ENCODE measurements at places on chromosomes 1 and 21.

- no peak for DNase-seq
Measured at GRCh38 chr1:150971583-150972416, 2.8 kb downstream of the CERS2 start.

GRCh38 chr1:196651079-196651478 is 764 bp upstream of the CFH start:
- DNase-seq: no peak

DNA sequence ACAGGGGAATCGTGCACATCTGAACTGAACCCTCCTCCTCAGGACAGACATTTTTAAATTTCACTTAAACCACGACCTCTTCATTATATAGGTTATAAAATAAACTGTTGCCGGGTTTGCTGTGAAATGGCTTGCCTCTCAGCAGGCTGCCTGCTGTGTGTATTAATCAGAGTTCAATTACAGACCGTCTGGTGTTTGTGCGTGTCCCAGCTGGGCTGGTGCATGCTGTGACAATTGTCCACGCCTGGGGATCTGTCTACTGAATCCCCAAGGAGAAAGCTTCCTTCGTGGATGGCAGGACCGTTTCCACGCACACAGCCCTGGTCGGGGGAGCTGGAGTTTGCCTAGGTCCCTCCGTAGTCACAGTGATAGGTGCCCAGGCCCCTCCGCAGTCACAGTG is 13.4 kb upstream of the AGPAT3 start:
- DNase-seq: no peak

GRCh38 chr1:31368611-31369107 is 4.2 kb downstream of the FABP3 start:
- no peak for DNase-seq

DNA sequence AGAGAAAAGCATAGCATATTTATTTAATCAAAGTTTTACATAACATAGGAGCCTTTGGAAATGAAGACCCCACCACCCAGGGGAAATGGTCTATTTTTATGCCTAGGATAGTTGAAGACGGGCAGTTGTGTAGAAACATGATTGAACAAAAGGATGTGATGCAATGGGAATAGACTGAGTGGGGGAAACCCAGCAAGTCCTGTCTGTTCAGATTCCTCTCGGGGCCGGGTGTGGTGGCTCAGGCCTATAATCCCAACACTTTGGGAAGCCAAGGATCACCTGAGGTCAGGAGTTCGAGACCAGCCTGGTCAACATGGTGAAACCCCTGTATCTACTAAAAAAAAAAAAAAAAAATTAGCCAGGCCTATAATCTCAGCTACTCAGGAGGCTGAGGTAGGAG is 298.3 kb downstream of the MATN1 start:
- no peak for DNase-seq

DNA sequence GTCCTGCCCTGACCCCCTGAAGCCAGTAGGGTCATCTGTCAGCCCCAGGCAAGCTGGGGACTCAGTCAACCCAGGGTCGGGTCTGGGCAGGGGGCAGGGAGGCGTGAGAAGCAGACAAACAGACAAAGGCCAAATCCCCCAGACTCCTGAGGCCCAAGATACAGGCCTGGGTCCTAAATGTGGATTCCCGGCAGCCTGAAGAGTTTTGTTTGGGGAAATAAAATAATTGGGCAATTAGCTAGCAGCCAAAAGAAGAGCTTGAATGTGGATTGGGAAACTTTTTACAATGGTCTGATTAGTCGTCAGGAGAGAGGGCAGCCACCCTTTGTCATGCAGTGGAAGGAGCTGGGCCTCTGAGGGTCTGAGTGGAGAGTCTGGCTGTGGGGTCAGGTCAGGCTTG is 4.5 kb upstream of the LEFTY2 start:
- DNase-seq: no peak

GRCh38 chr1:171495444-171495843 is 10.1 kb downstream of the PRRC2C start:
- no peak for DNase-seq

GRCh38 chr1:19617376-19617775 is 26.7 kb upstream of the NBL1 start:
- no peak for DNase-seq

DNA sequence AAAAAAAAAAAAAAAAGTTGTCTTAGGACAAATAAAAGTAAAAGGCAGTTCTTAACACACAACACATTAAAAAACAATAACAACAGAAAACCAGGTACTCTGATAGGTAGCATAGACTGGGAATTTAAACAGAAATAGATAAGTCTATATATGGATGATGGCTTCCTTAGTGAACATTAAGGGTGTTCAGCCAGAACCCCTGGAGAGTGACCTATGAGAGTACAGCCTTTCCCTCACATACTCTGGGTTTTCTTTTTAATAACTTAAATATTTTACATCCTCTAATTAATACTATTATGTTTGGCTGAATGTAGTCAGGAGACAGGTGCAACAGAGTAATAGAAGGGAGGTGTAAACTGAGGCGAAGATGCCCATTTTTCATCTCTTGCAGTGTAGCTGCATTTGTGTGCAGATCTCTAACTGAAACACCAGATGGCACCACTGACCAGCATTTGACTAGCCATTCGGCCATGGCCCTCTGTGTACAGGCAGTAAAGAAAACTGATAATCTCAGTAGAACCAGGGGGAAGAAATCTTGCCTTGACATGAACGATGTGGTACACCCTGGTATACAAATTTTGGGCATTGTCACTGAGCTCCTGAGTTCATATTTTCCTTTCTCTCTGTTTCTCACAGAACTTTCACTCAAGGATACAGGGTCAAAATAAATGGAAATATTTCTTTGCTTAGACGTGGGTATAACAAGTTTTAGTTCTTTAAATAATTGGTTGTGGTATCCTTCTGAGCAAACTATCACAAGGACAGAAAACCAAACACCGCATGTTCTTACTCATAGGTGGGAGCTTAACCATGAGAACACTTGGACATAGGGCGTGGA is 7.6 kb downstream of the TTF2 start:
- peak; percentile 35 for DNase-seq

GRCh38 chr1:39115271-39116110 is 89.0 kb upstream of the MACF1 start:
- DNase-seq: no peak

DNA sequence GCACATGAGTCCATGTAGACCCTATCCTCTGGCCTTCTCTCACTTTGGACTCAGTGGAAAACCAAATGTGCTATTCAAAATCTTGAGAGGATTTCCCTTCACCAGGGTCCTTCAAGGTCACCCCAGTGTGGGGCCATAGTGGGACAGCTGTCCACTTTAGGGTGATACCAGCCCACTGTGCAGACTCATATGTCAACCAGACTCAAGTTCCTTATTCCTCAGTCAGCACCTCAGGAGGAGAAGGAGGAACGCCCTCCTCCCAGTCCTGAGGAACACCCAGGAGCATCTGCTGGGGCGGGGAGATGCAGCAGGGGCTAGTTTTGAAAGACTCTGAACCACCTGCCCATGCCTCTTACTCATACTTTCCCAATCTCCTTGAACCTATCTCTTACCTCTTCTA is 340.9 kb downstream of the MATN1 start:
- no peak for DNase-seq

DNA sequence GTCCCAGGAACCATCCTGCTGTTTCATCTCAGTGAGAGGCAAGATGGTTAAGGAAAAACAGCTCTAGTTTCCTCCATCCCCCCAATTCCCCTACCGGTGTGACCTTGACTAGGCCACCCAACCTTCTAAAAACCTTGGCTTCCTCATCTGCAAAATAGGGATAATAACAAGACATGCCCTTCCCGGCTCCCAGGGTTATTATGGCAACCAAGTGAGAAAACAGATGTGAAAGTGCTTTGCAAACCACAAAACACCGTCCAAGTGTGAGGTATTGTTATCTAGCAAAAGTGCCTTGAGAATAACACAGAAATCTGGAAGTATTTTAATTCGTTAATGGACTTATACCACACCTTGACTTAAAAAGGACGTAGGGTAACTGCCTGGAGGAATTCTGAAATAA is 62.7 kb downstream of the ITPKB start:
- no peak for DNase-seq

- DNase-seq: no peak
Measured at GRCh38 chr1:2821966-2822620, 20.6 kb upstream of the TTC34 start.

DNA sequence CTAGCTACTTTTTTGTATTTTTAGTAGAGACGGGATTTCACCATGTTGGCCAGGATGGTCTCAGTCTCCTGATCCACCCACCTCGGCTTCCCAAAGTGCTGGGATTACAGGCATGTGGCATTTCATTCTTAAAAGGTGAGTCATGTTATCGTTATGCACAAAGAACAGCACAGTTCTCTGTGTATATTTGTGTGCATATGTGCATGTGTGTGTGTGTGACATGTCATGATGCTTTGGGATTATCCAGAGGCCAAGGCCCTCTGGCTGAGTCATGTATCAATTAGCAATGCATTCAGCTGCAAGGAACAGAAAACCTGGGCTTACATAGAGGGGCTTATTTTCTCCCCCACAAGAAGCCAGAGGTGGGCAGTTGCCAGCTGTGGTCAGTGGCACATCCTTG is 301.7 kb upstream of the KAZN start:
- no peak for DNase-seq

DNA sequence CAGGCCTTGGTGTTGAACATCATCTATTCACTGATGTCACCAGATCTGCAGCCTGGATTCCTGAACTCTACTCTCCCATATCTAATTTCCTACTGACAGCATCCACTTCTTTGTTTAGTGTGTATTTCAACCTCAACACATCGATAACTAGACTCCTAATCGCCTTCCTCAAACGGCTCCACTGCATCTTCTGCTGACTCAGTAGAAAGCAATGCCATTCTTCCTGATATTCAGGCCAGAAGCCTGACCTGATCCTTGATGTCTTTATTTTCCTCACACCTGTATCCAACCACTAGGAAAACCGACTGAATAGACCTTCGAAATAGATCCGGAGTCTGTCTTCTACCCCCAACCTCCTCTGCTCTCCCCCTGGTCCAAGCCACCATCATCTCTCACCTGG is 466.9 kb downstream of the PCP4 start:
- no peak for DNase-seq

- DNase-seq: no peak
Measured at GRCh38 chr1:65894738-65895605, 102.3 kb downstream of the PDE4B start.

- DNase-seq: no peak
Measured at GRCh38 chr21:31526040-31526439, 133.5 kb upstream of the SOD1 start.

- DNase-seq: no peak
Measured at GRCh38 chr1:12546771-12547585, 71.0 kb downstream of the DHRS3 start.

GRCh38 chr1:30489737-30490389 is 233.5 kb downstream of the MATN1 start:
- DNase-seq: no peak

- DNase-seq: no peak
Measured at GRCh38 chr1:64472040-64472376, 2.1 kb downstream of the CACHD1 start.

DNA sequence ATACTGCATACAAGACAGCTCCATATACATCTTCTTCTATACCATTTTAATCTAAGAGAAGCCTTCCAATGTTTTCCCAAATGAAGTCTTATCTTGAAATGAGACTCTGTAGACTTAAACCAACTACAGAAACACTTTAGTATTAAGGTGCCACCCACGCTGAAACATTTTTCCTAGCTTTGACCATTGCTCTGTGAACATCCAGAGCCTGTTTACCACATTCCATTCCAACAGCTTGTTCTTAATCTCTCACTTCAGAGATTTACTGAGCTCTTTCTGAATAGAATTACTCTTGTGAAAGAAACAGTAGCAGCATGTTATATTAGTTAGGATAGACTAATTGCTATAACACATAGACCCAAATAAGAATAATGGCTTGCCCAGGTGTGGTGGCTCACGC is 19.6 kb upstream of the POGZ start:
- DNase-seq: no peak

DNA sequence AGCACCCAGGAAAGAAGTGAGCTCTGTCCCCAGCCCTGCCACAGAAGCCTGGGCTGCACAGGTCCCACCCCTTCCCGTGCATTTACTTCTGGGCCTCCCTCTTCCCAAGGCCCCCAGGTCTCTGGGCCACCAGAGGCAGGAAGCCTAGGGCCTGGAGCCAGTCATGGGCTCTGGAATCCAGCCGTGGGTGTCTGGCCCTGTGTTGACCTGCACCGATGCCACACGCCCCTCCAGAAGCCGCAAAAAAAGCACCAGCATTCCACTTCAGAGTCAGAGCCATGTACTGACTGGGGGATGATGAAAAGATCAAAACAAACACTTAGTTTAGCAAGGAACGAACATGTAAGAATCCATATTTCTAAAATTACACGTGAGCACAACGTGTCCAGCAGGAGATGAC is 141.7 kb downstream of the NPHP4 start:
- no peak for DNase-seq

DNA sequence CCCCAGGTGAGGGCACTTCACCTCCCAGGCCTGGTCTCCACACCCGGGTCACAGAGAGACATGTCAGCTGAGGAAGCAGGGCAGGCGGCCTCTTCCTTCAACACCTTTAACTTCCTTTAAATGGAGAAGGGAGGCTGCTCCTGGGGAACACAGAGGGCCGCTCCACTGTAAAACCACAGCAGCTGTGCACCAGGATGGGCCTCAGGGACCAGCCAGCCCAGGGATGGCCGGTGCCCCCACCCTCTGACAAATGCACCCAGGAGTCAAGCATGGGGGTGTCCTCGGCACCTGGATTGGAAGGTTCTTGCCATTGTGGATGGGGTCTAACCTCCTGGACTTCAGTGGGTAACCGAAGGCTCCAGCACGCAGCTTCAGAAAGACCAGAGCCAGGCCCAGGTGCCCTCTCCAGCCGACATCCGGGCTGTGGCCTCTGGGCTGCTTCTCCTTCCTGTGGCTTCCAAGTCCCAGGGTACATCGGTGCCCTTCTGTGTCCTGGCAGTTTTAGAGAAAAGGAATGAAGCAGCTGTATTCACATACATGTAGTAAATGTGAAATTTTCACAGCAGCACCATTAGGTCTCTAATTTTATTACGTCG is 121.7 kb upstream of the COL6A1 start:
- no peak for DNase-seq

- no peak for DNase-seq
Measured at GRCh38 chr1:1441002-1441888, 5.8 kb downstream of the VWA1 start.

DNA sequence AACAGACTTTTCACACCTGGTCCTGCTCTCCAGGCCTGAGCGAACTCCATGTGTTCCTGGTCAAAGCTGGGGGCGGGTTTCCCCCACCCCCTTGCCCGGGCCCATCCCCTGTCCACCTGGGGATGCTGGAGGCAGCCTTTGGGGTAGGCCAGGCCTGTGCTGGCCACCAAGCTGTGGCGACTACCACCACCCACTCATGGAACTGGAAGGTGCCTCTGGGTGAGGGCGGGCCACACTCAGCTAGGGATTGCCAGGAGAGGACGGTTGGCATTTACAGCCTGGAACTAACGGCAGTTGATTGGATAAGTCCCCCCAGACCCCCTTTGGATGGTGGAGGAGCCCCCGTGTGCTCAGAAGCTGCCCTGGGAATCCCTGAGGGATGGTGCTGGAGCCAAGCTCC is 7.9 kb downstream of the S100B start:
- no peak for DNase-seq

GRCh38 chr1:230163205-230163604 is 96.2 kb downstream of the GALNT2 start:
- DNase-seq: no peak

- no peak for DNase-seq
Measured at GRCh38 chr1:54816130-54816529, 15.0 kb upstream of the TTC22 start.

- no peak for DNase-seq
Measured at GRCh38 chr1:80258659-80259058, 1252.1 kb upstream of the ADGRL4 start.
